ENCODE measurements at places on chromosomes 2 and 18.

DNA sequence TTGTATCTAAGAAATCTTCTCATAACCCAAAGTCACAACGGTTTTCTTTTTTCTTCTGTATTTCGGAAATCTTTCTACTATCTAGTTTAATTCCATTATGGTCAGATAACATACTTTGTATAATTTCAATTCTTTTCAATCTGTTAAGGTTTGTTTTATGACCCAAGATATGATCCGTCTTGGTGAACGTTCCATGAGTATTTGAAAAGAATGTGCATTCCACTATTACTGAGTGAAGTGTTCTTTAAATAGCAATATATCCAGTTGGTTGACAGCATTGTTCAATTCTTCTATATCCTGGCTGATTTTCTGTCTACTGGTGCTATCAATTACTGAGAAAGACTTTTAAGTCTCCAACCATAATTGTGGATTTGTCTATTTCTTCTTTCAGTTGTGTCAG lies 414.5 kb downstream of the TNS1 start:
- no peak for DNase-seq

GRCh38 chr18:46536215-46536874 lies 120.7 kb downstream of the LOXHD1 start:
- peak; percentile 2 for DNase-seq

GRCh38 chr2:144936442-144936841 lies 416.5 kb upstream of the ZEB2 start:
- no peak for DNase-seq

GRCh38 chr2:205475416-205475768 lies 206.9 kb upstream of the NRP2 start:
- no peak for DNase-seq

GRCh38 chr2:985317-985898 lies 34.8 kb downstream of the SNTG2 start:
- no peak for DNase-seq

DNA sequence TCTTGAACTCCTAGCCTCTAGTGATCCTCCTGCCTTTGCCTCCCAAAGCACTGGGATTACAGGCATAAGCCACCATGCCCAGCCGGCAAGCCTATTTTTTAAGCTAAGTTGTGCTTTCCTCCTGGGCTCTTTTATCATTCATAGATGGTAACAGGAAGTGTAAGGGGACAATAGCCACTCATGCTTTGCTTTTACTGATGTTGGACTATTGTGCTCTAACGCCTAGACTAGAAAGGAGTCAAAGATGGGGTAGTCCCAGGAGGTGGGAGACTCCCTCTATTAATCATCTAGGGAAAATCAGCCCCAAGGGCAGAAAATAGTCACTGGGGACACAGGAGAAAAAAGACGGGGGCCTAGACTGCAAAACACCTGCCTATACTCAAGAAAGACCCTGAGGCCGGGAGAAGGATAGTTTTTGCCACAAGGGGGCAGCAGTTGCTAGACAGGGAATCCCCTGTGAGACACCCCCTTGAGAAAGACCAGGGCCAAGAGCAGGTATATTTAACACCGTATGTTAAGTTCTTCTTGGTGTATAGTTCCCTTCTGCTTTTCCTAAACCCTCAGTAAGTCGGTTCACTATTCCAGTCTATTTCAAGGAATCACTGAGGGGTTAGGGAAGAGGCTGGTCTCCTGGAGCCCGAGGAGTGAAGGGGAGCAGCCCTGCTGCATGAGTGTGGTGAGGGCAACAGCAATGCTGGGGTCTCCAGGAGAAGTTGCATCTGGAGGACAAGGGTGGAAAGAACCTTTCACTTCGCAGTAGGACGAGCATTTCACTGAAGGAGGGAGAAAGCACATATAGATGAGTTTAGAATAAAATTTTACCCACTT lies 2.1 kb upstream of the CXCR1 start:
- DNase-seq, result peak; percentile 70

DNA sequence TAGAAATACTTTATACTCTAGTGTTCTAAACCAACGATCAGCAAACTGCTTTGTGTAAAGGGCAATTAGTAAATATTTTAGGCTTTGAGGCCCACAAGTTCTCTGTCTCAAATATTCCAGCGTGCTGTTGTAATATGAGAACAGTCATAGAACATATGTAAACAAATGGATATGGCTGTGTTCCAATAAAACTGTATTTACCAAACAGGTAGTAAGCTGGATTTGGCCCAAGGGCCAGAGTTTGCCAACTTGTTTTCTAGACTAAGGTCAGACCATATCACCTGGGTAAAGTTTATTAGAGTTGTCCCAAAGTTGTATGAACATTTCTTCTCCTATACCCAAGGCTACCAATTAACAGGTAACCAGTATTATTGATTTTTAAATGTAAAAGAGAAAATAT lies 303.2 kb upstream of the MC4R start:
- no peak for DNase-seq

DNA sequence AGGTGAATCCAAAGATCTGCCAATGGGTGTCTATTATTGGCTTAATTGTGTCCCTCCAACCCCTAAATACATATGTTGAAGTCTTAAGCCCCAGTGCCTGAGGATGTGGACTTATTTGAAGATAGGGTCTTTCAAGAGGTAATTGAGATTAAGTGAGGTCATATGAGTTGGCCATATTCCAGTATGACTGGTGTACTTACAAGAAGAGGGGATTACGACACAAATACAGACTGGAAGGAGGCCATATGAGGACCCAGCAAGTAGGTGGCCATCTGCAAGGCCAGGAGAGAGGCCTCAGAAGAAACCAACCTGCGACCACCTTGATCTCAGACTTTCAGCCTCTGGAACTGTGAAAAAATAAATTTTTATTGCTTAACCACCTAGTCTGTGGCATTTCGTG lies 121.1 kb upstream of the FN1 start:
- DNase-seq, result no peak

DNA sequence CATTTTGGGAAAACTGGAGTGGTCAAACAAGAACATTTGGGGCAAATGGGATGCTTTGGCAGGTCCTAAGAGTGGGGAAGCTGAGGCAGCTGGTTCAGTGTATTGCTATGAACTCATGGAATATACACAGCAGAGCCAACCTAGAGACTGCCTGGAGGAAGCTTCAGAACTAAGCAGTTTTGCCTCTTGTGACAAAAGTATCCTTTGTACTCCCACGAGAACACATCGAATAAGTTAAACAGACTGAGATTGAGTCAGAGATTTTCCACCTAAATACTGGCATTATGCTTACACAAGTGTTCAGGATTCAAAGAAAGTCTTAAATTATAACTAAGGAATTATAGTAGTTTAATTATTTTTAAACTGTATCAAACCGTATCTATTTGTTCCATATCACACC lies 5.2 kb upstream of the ARMC9 start:
- no peak for DNase-seq

GRCh38 chr2:65700004-65700651 lies 267.7 kb upstream of the SPRED2 start:
- no peak for DNase-seq

DNA sequence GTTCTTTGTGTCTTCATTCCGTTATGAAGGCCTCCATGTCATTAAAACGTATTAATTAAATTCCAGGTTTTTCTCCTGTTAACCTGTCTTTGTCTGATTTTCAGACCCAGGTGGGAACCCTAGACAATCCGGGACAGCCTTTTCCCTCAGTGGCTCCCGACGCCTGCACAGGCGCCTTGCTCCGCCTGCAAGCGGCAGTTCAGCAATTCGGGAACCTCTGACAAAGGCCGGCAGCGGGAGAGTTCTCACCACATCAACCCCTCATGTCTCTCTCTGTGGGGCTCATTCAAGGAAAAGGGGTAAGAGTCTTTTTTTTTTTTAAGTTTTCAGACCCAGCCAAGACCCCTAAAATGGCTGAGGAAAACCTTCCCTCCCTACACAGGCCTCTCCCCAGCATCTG lies 259.8 kb upstream of the SALL3 start:
- DNase-seq, result no peak

DNA sequence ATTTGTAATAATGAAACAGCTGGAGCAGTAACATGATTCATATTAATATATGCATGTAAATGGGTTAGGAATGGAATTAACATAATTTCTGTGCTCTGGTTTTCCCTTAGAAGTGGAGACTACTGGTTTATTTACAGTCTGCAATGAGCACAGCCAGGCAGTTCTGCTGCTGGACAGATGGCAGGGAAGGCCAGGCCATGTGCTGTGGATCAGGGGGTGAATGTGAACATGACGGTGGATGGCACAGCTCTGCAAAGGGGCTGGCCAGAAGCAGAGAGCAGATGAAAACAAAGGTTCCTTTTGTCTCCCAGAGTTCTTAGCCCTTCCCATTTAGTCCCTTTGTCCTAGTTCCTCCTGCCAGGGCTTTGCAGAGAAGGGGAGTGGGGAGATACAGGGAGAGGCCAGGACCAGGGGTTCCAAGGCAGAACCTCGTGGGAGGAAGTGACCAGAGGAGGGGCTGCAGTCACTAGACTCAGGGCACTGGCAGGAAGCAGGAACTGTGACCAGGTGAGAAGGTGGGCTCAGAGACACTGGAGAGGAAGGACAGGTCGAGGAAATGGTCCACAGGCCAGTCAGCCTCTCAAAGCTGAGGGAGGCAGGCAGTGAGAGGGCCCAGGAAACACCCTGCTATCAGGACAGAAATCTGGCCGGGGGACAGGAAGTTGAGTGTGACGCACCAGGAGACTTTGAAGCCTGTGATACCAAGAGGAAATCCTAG lies 112.9 kb upstream of the ATP8B1 start:
- DNase-seq, result no peak

DNA sequence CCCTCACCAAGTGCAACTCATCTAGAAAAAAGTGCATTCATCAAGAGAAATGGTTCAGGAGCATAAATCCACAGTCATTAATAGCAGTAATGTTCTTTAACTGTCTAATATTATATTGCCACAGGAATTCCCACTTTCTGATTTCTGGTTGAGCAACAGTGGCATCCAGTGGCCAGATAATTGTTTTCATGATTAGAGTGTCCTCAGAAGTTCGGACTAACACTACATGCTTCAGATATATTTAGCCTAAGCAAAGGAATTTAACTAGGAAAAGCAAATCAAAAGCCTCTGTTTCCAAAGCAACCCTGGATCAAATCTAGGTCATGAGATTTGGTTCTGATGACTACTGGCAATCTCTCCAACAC lies 9.8 kb upstream of the ERBB4 start:
- no peak for DNase-seq

GRCh38 chr2:68223419-68223818 lies 28.9 kb downstream of the PPP3R1 start:
- no peak for DNase-seq

GRCh38 chr2:165952741-165953211 lies 800 bp downstream of the TTC21B start:
- peak; percentile 36 for DNase-seq

GRCh38 chr2:62586981-62587380 lies 81.0 kb upstream of the TMEM17 start:
- no peak for DNase-seq

GRCh38 chr2:109155553-109156451 lies 26.8 kb downstream of the SH3RF3 start:
- DNase-seq, result no peak

DNA sequence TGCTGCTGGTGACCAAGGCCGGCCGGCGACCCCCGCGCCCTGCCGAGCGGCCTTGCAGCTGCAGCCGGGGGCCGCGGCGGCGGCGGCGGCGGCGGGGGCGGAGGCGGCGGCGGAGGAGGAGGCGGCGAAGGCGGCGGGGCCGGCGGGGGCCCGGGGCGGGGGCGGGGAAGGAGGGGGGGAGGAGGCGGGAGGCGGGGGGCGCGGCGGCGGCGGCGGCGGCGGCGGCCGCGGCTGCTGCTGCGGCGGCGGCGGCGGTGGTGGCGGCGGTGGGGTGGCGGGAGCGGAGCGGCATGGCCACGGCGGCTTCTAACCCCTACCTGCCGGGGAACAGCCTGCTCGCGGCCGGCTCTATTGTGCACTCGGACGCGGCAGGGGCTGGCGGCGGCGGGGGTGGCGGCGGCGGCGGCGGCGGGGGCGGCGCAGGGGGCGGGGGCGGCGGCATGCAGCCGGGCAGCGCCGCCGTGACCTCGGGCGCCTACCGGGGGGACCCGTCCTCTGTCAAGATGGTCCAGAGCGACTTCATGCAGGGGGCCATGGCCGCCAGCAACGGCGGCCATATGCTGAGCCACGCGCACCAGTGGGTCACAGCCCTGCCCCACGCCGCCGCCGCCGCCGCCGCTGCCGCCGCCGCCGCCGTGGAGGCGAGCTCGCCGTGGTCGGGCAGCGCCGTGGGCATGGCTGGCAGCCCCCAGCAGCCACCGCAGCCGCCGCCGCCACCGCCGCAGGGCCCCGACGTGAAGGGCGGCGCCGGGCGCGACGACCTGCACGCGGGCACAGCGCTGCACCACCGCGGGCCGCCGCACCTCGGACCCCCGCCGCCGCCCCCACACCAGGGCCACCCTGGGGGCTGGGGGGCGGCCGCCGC lies 1.5 kb downstream of the POU3F3 start:
- DNase-seq, result no peak

DNA sequence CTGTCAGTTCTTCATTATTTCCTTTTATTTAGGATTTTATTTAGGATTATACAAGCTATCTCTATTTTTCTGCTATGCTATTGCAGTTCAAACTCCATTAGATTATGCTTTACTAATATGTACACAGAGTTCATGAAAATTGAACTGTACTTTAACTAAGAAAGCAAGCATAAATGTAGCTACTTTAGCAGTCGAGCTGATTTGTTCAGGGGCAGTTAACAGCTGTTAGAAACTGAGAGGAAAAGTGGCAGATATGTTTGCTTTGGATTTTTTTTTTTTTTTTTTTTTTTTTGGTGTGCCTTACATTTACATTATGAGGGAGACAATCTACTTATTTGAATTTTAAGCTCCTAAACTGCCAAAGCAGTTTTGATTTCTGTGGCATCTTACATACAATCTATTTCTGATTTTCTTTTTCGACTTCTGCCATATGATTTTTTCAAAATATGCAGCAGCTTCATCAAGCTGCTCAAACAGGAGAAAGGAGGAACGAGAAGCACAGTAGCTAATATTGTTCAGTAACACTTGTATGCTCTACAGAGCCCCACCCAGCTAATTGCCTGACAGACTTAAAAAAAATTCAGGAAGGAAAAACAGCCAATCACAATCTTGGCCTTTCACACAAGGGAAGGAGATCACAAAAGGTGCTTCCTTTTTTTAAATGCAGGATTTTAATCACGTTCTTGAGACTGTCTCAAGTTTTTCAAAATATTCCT lies 233.4 kb upstream of the SIX3 start:
- peak; percentile 13 for DNase-seq

- DNase-seq, result no peak
These were observed 836 bp downstream of the DTNA start for GRCh38 chr18:34710934-34711333.

DNA sequence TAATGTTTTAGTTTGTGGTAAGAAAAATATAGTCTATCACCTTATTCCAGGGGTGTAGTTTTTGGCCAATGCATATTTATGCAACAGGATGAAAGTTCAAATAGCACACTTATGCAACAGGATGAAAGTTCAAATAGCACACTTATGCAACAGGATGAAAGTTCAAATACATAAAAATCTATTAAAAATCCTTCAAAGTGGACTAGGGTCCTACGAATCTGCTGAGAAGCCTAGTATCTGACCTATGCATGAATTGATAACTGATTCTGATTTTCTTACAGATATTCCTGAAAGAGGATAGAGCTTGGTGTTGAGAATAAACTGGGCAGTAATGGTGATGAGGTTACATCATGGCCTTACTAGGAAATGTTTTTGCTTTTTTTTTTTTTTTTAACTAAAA lies 2.8 kb downstream of the PECR start:
- DNase-seq, result no peak

- DNase-seq, result no peak
These were observed 584.4 kb downstream of the NR4A2 start for GRCh38 chr2:155748131-155748530.

- no peak for DNase-seq
These were observed 143.1 kb upstream of the CAPN13 start for GRCh38 chr2:30950339-30950738.

- no peak for DNase-seq
These were observed 133.3 kb downstream of the GAREM1 start for GRCh38 chr18:32337347-32337746.
